ENCODE measurements at places on chromosomes 4 and X. TPM values are rescaled to one million over a fixed set of nuclear protein-coding genes. Genes with fewer than 3 reads are reported as not detected.

The CXorf58 gene
- total RNA-seq: not detected

DNA sequence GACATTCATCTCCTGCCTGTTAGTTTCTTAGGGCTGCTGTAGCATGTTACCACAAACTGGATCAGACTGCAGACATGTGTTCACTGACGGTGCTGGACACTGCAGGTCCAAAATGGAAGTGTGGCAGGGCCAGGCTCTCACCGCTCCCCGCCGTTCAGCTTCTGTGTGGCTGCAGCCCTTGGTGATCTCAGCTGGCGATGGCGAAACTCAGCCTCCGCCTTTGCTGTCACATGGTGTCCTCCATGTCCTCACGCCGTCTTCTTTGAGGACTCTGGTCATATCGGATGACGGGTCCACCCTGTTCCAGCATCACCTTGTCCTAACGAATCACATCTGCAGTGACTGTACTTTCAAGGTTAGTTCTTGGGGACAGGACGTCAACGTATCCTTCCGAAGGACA lies 25.9 kb upstream of the HELT start:
- DNase-seq: no peak

The SSX2 gene
- total RNA-seq: not detected

GRCh38 chr4:31005037-31005436 lies 284.9 kb downstream of the PCDH7 start:
- DNase-seq: no peak

The IL21 gene
- not detected for total RNA-seq

GRCh38 chr4:70734971-70735370 lies 13.2 kb downstream of the RUFY3 start:
- no peak for DNase-seq
